ENCODE measurements at places on chromosomes 16 and 17. TPM values are rescaled to one million over a fixed set of nuclear protein-coding genes. Genes with fewer than 3 reads are reported as not detected.

Gene OR3A3
- 0.39 TPM for polyA plus RNA-seq

Gene FDXR
- 11.3 TPM for polyA plus RNA-seq

Gene RASL10B
- polyA plus RNA-seq, result 49.2 TPM

Gene KRTAP9-2
- polyA plus RNA-seq, result not detected

Gene TMC5
- polyA plus RNA-seq, result 0.38 TPM

Gene HSD17B2
- polyA plus RNA-seq, result 0.80 TPM

Gene KLHL10
- not detected for polyA plus RNA-seq

Gene CCDC144A
- polyA plus RNA-seq, result 6.3 TPM

Gene LRRC37A
- 3.5 TPM for polyA plus RNA-seq

Gene C16orf96
- 0.71 TPM for polyA plus RNA-seq

Gene EFNB3
- polyA plus RNA-seq, result 205 TPM

Gene MILR1
- polyA plus RNA-seq, result 7.7 TPM

Gene TNFRSF13B
- not detected for polyA plus RNA-seq
